ENCODE measurements at places on chromosomes 7 and 10.

- DNase-seq: no peak
Observed at GRCh38 chr7:16491148-16491547, 25.6 kb upstream of the SOSTDC1 start.

DNA sequence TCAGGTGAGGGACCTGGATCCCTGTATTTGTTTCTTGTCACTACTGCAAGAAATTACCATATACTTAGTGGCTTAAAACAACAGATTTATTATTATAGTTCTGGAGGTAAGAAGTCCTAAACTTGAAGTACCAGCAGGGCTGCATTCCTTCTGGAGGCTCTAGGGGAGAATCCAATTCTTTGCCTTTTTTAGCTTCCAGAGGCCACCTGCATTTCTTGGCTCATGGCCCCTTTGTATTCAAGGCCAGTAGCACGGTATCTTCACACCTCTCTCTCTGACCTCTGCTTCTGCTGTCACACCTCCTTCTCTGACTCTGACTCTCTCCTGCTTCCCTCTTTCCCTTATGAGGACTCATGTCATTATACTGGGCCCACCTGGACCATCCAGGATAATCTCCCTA is 2.2 kb upstream of the LHPP start:
- no peak for DNase-seq

DNA sequence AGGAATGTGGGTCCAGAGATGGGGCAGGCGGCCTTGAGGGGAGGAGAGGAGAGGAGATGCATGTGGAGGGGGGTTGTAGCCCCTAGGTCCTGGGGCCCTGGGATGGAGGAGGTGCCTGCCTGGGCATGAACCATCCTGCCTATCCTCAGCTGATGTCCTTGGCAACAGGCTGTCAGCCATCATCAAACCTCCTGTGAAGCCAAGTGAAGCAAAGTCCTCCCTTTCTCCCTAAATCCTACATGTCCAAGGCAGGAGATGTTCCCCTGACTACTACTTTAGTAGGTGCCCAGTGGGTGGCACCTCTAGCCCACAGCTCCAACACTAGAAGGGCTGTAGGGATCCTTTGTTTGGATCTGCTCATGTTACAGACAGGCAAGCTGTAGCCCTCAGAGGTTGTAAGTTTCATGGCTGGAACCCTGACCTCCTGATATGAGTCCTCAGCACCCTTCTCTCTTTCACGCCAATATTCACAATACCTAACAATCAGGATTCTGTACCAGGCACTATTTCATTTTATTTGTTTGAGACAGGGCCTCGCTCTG is 66.6 kb upstream of the SYPL1 start:
- DNase-seq: peak; percentile 78

- peak; percentile 67 for DNase-seq
Observed at GRCh38 chr7:131106681-131107336, 220.9 kb upstream of the MKLN1 start.

DNA sequence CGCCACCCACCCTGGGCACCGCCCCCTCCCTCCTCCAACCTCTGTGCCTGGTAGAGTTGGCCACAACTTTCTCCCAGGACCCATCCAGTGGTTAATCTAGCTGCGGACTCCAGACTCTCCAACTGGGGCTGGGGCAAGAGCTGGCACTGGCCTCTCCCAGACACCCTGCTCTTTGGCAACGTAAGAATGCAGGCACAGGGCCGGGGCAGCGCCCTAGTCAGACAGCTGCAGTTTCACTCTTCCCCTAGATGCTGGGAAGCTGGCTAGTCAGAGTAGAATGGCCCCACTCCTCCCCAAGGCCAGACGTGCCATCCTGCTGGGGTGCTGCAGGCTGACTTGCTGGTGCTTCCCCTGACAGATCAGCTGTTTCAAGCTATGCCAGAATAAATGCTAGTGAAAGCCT is 22.1 kb downstream of the HSPA12A start:
- no peak for DNase-seq

GRCh38 chr10:124011464-124011863 is 81.9 kb downstream of the CHST15 start:
- DNase-seq: no peak

- no peak for DNase-seq
Observed at GRCh38 chr10:77837925-77838595, 88.5 kb downstream of the DLG5 start.

GRCh38 chr10:27252267-27253000 is 11.8 kb upstream of the ACBD5 start:
- DNase-seq: peak; percentile 77

GRCh38 chr10:121065330-121065729 is 214.2 kb downstream of the WDR11 start:
- no peak for DNase-seq

- DNase-seq: no peak
Observed at GRCh38 chr10:59864141-59864962, 42.0 kb downstream of the CCDC6 start.

DNA sequence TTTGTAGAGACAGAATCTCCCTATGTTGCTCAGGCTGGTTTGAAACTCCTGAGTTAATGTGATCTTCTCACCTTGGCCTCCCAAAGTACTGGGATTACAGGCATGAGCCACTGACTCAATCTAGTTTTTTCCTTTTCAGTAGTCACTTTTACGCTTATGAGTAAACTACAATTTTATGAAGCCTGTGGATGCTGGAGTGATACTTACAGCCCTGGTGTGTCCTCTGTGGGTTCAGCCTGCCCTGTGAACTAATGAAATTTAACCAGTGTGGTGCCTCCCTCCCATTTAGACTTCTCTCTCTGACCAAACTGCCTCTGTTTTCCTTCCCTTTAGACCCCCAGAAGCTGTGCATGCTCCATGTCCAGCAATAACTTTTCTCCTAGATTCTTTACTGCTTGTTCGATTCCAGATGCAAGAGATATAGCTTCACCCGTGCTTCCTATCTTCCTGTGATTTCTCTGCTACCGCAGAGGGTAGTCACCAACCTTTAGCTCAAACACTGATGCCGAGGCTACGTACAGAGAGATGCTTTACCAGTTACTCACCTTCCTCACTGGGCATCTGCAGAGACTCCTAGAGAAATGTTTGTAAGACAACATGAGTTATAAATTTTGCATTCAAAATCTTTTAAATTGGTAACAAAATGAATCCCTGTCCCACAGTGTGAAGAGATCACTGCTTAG is 90.8 kb downstream of the KIAA1217 start:
- DNase-seq: no peak

GRCh38 chr10:42960991-42961795 is 115.7 kb upstream of the RET start:
- DNase-seq: no peak

DNA sequence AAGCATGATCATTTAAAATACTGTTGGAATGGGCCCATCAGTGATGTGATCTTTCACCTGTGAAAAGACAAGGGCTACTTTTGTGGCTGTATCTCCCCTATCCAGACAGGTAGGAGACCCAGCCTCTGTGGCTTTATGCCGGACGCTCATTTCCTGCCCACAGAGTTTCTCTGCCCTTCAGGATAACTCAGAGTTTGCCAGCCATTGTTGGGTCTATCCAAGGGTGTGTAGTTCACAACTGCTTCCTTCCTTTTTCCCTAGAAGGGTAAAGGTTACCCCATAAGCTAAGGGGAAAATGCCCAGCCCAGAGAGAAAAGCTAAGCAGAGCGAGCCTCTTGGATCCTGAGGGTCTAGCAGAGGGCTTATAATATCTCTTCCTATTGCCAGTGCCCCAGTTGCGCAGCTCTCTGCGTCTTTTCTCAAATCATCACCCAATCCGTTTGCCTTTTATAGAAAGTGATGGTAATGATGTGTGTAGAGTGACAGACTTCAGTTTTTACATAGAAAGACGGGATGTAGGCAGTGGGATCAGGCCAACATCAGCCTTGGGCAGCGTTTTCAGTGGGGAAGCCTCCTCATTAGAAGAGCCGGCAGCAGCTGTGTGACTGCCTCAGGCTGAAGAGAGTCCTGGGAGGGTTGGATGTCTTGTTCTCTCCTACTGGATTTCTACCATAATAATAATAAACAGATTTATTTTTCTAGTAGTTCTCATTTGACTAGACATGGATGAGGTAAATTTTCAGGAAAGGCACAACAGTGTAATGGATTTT is 80.5 kb downstream of the MET start:
- DNase-seq: peak; percentile 39

- DNase-seq: no peak
Observed at GRCh38 chr10:124164264-124164663, 70.9 kb upstream of the CHST15 start.

- no peak for DNase-seq
Observed at GRCh38 chr10:118570591-118570990, 24.9 kb downstream of the PRLHR start.

- DNase-seq: no peak
Observed at GRCh38 chr7:158028971-158029370, 558.7 kb downstream of the PTPRN2 start.

GRCh38 chr7:132419542-132419941 is 156.7 kb downstream of the PLXNA4 start:
- peak; percentile 93 for DNase-seq
